CD14-positive monocyte (primary cell): ENCODE measurements at places on chromosomes 1 and 21. TPM values are rescaled to one million over a fixed set of nuclear protein-coding genes. Genes with fewer than 3 reads are reported as not detected.

DNA sequence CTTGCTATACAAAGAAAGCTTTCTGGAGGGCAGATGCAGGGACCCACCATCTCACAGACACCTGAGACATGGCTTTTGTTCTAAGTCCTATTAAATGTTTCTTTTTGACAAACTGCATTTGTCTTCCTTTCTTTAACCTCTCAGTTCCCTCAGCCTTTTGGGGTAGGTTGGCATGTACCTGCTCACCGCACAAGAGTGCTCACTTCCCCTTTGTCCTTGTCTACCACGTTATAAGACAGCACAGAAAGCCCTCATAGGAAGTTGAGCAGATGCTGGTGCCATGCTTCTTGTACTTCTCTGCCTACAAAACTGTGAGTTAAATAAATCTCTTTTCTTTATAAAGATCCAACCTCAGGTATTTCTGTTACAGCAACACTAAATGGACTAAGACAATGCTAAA is 31.9 kb upstream of the RGS21 start:
- DNase-seq, result no peak

GRCh38 chr1:204046346-204046745 is 26.6 kb upstream of the SOX13 start:
- DNase-seq, result no peak

The GJA8 gene
- polyA plus RNA-seq, result not detected

The KIF2C gene
- 0.24 TPM for polyA plus RNA-seq
